Ovary (tissue), 10 donors: ENCODE measurements at places on chromosomes 11 and 22. TPM values are rescaled to one million over a fixed set of nuclear protein-coding genes. Genes with fewer than 3 reads are reported as not detected.
A peak's percentile ranks its signal among the peaks of the same experiment; 100 is the strongest.

Gene CRYBB3
- not detected for polyA plus RNA-seq

Gene CHST1
- 3.4 TPM for polyA plus RNA-seq

Gene TRIM49
- polyA plus RNA-seq: not detected

GRCh38 chr11:34656062-34656720, 35.3 kb downstream of the EHF start:
- no peak for DNase-seq

- no peak for DNase-seq
Measured at GRCh38 chr11:17406818-17407149, 18.3 kb upstream of the KCNJ11 start.

- peak; percentile 91 for DNase-seq
Measured at GRCh38 chr11:66438504-66439466, at the start of gene MRPL11. Gene MRPL11, minus strand, starts transcription at chr11:66438848. Its CDS starts 94 bp downstream, at chr11:66438754.
